Dermis lymphatic vessel endothelial cell (primary cell): ENCODE measurements at places on chromosomes 16 and 17. TPM values are rescaled to one million over a fixed set of nuclear protein-coding genes. Genes with fewer than 3 reads are reported as not detected.

TP53TG3C gene
- not detected in 2 replicates for total RNA-seq

METTL26 gene
- total RNA-seq, result 46.4 and 47.7 TPM in 2 replicates

RNF151 gene
- not detected in 2 replicates for total RNA-seq

CDRT15 gene
- not detected in 2 replicates for total RNA-seq

ZNF469 gene
- total RNA-seq, result 0.26 and 0.33 TPM in 2 replicates

UNC13D gene
- total RNA-seq, result 2.5 and 7.9 TPM in 2 replicates

NECAB2 gene
- not detected in 2 replicates for total RNA-seq

TEN1 gene
- total RNA-seq, result 26.5 and 30.8 TPM in 2 replicates

CRISPLD2 gene
- total RNA-seq, result 0.09 and 1.3 TPM in 2 replicates

AANAT gene
- total RNA-seq, result 0.09 TPM in 1 of 2 replicates, not detected in the other

LRRC37A gene
- total RNA-seq, result 1.1 and 1.5 TPM in 2 replicates

DPEP3 gene
- 0.09 and 0.11 TPM in 2 replicates for total RNA-seq

C17orf50 gene
- not detected in 2 replicates for total RNA-seq

GAST gene
- total RNA-seq, result not detected in 2 replicates
